ENCODE measurements at places on chromosomes 16 and 17. TPM values are rescaled to one million over a fixed set of nuclear protein-coding genes. Genes with fewer than 3 reads are reported as not detected.

ARL2BP gene
- 111 TPM for polyA plus RNA-seq

CD300LD gene
- not detected for polyA plus RNA-seq

GINS2 gene
- 6.5 TPM for polyA plus RNA-seq

CD300LB gene
- polyA plus RNA-seq = not detected

IKZF3 gene
- polyA plus RNA-seq = 0.11 TPM

BICDL2 gene
- 0.30 TPM for polyA plus RNA-seq

TBC1D3E gene
- polyA plus RNA-seq = not detected

AHSP gene
- polyA plus RNA-seq = not detected

TAT gene
- not detected for polyA plus RNA-seq

CACNG4 gene
- not detected for polyA plus RNA-seq

HOXB5 gene
- 2.0 TPM for polyA plus RNA-seq

VAMP2 gene
- 25.5 TPM for polyA plus RNA-seq

KRT28 gene
- polyA plus RNA-seq = not detected

TSR1 gene
- 46.9 TPM for polyA plus RNA-seq

XYLT1 gene
- polyA plus RNA-seq = 4.1 TPM

PRR15L gene
- polyA plus RNA-seq = 0.16 TPM

INTS2 gene
- 3.2 TPM for polyA plus RNA-seq

ZNF750 gene
- polyA plus RNA-seq = not detected

Data from GM23248 (cell line).